ENCODE measurements at places on chromosomes 12 and 14.

DNA sequence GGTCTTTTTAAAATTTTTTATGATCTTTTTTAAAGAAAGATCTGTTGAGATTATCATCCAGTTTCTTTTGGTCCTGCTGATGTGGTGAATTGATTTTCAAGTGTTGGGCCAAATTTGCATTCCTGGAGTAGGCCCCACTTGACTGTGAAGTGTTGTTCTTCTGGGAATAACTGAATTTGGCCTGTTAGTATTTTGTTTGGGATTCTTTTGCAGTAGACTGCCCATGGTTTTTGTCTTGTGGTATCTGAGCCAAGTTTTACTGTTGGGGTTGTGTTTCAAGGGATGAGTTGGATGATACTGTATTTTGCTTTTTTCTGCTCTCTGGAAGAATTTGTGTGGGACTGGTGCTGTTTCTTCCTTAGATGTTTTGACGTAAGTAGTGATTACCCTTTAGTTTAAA, 4.0 kb upstream of the SYCP3 start:
- DNase-seq: no peak

GRCh38 chr12:1579651-1580435, 14.5 kb downstream of the FBXL14 start:
- DNase-seq: no peak

- no peak for DNase-seq
These were observed 8.2 kb downstream of the DMAC2L start for GRCh38 chr14:50320283-50320682.

DNA sequence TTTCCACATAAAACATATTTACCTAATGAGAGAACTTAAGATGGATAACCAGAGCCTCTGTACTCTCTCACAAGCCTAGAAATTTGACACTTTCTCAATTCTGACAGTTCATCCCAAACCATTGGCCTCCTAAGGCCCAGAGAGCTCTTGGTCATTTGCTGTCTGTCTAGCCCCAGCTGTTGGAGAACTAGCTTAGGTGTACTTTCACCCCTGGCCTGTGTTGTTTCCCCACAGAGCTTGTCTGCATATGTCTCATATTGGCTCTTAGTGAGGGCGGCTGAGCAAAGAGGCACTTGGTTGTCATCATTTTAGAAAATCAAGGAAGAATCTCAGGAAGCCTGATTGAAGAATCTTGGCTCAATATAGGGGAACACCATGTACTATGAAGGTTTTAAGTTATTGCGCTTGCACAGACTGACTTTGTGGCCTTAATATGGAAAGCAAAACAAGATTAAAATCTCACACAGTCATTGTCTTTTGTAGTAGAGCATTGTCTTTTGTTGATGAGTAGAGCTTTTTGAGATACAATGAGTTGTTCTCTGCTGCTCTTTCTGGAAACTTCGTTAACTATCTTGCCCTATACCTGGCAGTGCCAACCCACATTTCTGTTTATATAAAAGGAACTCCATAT, 324.6 kb downstream of the RAD51B start:
- no peak for DNase-seq

DNA sequence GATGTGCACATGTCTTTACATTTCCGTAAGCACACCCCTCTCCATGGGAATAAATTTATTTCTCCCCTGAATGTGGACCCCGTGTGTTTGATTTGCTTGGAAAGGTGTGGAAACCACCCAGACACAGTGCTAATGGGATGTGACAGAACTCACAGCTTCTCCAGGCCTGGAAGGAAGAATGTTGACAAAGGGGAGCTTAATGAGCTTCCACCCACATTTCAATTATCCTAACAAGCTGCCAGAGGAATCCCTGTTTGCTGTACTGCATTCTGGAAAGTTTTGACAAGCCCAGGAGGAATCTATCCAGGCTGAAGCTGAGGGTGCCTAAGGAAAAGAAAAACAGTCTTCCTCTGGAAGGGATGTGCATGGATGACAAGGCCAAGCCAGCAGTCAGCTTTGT, 51.2 kb upstream of the CCDC60 start:
- no peak for DNase-seq

- DNase-seq: no peak
These were observed 3.6 kb downstream of the CCND2 start for GRCh38 chr12:4277205-4277543.

DNA sequence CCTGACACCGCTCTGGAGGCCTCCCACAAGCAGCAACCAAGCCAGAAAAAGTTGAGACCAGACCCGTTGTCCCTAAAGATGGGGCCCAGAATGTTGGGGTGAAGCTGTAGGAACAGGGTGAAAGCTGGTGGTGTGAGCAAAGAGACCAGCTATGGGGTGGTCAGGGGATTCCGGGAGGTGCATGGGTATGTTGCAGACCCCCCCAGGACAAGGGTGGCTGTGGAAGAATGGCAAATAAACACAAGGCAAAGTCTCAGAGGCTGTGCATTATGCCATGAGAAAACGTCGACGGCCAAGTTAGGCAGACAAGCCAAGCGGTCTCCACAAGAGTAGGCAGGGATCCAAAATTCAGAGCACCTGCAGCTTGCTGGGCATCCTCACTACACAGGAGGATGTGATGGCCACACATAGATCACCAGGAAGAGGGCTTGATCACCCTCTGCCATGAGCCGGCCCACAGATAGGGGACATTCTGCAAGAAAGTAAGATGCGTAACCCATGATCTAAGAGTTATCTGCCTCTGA, 58.8 kb upstream of the KCNA1 start:
- no peak for DNase-seq

- no peak for DNase-seq
These were observed 352.7 kb downstream of the AEBP2 start for GRCh38 chr12:19792028-19792427.

DNA sequence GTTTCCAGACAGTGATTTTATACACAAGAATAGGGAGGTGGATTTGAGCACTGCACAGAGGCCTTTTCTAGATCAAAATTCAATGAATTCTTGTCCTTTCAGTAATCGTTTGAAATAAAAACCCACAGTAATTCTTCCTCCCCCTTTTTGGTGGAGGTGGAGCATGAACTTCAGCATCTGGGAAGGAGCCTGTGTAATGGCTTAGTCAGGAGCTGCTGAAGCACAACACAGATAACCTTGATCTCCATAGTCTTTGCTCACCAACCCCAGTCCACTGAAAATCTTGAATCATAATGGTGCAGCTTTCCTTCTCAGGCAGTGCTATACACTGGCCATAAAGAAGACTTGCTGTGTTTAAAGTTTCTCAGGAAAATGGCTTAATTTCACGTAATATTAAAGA, 6.4 kb upstream of the TBPL2 start:
- no peak for DNase-seq

DNA sequence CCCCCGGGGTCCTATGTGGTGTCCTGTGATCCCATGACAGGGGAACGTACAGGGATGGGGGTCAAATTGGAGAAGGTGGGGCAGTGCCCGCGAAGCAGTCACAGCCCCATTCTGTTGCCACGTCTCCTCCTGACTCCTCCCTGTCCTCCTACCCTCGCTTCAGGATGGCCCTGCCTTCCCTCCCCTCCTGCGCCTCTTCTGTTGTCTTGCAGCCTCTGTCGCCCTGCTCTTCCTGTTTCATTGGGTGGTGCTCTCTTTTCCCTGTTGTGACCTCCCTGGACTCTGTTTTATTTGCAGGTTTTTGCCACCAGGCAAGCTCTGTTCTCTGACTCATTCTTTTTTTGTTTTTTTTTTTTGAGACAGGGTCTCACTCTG, 18.7 kb downstream of the CABP1 start:
- DNase-seq: no peak

GRCh38 chr14:20180486-20180885, 10.2 kb upstream of the OR11G2 start:
- no peak for DNase-seq

DNA sequence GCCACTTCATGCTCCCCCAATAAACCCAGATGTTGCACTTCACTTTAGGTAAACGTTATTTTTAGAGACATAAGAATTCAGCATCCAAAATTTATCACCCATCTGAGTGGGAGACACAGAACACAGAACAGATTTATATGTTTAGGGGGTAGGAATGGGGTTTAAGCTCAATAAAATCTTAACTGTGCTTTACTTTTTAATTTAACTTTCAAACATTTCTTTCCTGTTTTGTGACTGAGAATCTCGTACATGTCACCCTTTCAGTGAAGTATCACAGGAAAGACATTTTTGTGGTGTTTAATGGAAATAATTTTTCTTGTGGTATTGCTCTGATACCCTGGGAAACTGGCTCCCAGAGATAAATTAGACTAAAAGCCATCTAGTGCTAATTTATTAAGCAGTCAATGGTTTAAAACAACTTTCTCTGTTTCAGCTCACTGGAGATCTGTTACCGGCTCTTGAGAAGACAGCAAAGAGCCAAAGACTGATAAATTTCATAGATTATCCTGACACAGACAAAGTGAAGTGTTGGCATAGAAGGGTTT, 148.0 kb upstream of the BMP4 start:
- no peak for DNase-seq

GRCh38 chr12:531951-532585, 72.3 kb downstream of the B4GALNT3 start:
- no peak for DNase-seq

DNA sequence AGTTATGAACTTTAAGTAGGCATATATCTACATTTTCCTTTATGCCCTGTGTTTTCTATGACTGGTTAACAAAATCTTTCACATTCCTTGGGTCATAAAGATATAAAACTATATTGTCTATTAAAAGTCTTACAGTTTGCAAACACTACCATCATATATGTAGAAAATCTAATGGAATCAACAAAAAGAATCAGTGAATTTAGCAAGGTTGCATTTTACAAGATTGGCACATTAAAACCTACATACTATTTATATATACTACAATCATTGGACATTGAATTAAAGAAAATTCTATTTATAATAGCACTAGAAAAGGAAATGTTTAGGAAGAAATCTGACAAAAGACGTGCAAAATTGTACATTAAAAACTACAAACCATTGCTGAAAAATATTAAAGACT, 173.3 kb upstream of the ABCD2 start:
- no peak for DNase-seq

- no peak for DNase-seq
These were observed 113.3 kb downstream of the PRMT8 start for GRCh38 chr12:3604286-3604685.

- no peak for DNase-seq
These were observed 12.9 kb downstream of the TTC9 start for GRCh38 chr14:70654632-70655031.

GRCh38 chr14:80434574-80435321, 223.4 kb upstream of the DIO2 start:
- no peak for DNase-seq

- DNase-seq: no peak
These were observed 125.7 kb downstream of the HMGA2 start for GRCh38 chr12:65949971-65950370.

- DNase-seq: no peak
These were observed at the start of gene TMEM233 for GRCh38 chr12:119593578-119594398. TSS of gene TMEM233 (plus strand) at chr12:119593774. CDS start at chr12:119593849, 75 bp downstream.

Data from LoVo (cell line).